ENCODE measurements at places on chromosomes 1 and 21.

DNA sequence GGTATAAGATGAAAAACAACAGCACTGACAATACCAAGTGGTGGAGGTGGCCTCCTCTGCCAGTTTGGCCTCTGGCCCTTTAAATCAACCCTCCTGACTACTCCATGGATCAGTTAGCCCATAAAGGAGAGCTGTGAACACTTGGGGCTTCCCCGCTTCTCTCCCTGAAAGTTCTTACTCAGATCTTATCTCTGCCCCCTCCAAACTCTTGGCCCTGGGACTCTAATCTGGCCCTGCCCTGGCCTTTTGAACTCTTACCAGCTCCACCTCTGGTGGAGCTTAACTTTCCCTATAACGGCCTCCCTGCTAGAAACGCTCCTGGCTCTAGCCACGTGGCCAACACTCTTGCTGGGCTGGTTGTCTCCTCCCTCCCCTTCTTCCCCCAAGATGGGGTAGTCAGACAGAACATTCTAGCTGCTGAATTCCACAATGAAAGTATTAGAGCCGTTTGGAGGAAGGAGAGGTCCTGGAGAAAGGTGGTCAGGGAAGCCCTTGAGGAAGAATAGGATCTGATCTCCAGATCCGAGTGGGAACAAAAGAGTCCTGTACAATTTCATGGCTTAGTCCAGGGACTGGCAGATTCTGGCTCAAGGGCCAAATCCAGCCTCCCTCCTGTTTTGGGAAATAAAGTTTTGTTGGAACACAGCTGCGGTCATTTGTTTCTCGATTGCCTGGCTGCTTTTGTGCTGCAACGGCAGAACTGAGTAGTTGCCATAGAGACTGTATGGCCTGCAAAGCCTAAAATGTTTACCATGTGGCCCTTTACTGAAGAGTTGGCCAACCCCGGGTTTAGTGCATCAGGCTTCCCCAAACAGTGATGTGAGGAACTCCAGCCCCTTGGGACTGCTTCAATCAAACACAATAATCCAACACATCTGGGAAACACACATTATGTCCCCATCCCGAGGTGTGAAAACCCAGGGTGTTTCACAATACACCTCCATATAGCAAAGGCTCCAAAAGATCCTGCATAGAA lies 9.5 kb upstream of the PIGR start:
- no peak for DNase-seq

- no peak for DNase-seq
These were observed 7.1 kb upstream of the PRCC start for GRCh38 chr1:156760092-156760795.

- no peak for DNase-seq
These were observed 15.3 kb downstream of the BECN2 start for GRCh38 chr1:241972703-241973369.

DNA sequence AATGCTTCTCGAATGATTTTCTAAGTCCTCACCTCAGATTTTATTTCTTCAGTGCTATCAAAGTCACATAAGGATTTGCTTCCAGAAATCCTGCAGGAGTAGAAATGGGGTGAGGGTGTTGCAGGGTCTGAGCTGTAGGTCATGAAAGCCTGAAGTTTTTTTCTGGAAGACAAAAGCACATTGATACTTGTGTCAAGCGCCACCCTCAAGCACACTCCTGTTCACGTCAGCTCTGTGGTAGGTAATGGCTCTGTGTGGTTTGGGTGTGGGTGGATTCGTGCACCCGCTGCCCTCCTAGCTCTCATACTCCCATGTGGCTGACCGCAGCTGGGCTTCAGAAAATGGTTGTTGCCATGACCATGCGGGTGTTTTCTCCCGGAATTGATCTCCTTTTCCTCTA lies 39.9 kb downstream of the AKNAD1 start:
- no peak for DNase-seq

DNA sequence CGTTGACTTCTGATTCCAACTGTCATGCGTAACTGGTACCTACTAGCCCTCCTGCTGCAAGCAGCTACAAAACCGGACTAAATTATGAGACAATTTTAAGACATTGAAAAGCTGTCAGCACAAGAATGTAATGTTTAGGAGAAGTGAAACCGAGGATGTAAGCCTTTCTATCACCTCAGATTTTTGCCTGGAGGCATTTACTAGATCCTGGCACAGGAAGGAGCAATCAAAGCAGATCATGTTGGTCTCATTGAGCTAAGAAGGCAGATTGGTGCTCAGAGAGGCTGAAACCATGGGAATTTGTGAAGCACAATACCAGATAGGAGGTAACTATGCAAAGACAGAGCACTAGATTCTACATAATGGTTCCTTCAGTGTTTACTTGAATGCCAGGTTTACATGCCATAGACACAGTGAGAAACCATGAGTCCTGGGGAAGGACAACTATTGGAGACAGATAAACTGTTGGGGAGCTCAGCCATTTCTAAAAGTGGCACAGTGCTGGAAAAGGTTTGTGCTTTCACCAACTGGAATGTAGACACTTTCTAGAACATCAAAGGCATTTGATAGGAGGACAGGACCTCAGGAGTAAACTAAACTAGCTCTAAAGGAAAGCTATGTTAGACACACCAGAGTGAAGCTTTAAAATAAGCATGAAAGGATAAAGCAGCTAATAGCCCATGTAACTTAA lies 179.4 kb downstream of the LYPLAL1 start:
- DNase-seq: no peak

- DNase-seq: no peak
These were observed 29.5 kb downstream of the RNF11 start for GRCh38 chr1:51265618-51266017.

DNA sequence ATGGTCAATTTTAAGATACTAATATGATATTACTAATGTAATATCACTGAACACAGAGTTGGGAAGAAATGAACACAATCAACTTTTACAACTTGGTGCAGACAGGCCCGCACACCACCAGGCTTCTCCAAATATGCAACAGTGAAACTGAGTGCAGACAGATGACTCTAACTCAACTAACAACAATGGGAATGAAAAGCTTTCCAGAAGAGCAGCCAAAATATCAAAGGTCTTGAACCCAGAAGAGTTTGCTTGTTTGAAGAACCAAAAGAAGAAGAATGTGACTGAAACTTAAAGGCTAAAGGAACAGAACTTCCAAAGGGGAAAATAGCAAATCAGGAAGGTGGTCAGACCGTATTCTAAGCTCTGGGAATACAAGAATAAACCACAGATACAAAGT lies 89.8 kb upstream of the COL11A1 start:
- DNase-seq: no peak
